ENCODE measurements at places on chromosomes 1 and 21.

GRCh38 chr21:41562101-41563000 lies 54.4 kb upstream of the TMPRSS2 start:
- no peak for DNase-seq

DNA sequence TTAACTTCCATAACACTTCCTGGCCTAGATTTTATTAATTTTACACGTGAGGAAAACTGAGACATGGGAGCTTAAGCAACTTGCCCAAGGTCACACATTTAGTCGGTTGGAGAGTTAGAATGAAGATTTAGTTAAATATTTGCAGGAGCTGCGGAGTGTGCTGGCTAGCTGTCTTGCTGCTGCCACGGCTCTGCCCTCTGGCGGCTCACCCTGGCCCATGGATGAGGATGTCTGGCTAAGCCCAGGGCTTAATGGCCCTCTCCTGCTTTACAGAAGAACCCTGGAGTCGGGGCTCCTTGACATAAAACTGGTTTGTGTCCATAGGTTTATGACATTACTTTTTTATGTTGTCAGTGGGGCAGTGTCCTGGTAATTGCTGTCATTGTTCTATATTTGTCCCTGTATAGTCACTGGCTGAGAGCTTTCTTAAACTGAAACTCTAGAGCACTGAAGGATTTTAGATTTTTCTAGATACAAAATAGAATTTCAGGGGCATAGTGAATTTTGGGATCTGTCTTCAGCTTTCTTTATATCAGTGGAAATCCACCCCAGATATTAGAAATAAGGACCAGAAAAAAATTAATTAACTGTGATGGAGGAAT lies 88.9 kb upstream of the WLS start:
- DNase-seq = no peak

DNA sequence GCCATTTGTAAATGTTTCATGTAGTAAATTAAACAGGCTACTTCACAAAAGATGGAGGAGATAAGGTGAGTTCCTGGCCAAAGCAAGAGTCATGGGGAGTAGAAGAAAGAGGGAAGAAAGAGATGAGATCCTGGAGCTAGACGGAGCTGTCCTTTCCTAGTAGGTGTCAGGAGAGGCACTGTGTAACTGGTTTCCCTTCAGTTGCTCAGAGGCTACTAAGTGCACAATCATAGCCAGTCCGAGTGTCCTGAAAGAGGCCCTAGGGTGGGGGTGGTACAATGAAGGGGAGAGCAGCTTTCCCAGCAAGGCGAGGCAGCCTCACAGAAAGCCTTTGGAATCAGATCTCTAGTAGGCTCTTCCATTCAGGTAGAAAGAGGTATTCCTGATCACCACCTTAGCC lies 390.9 kb downstream of the KCNH1 start:
- no peak for DNase-seq

- no peak for DNase-seq
These were observed 169.1 kb downstream of the ZC3H11B start for GRCh38 chr1:219443763-219444162.

- no peak for DNase-seq
These were observed 29.1 kb downstream of the ZBTB17 start for GRCh38 chr1:15946571-15947381.

- DNase-seq = no peak
These were observed 21.9 kb upstream of the LBR start for GRCh38 chr1:225449774-225450173.

DNA sequence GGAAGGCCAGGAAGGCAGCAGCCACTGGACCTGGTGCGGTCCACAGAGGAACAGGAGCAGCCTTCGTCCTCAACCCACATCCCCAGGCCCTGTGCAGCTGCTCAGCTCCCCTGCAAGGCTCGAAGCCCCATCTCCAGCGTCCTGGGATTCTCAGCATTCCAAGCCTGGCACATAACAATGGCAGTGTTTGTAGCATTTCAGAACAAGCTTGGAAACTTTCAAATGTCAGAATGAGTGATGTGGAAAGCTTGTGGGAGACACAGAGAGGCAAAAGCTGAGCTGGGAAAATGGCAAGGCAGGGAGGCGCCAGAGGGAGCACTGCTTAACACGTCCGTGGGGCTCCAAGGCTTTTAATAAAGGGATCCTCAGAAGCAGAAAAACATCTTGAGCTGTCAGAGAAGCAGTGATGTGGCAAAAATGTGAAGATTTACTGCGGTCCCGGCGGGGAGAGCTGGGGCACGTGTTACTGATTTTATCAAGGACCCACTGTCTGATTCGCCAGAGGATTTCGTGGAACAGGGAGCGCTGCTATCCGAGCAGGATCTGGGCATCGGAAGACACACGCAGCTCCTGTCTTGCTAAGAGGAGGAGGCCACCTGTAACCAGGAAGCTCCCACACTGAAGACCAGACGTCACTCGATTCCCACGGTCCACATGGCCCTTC lies 38.1 kb downstream of the TOMM20 start:
- no peak for DNase-seq

DNA sequence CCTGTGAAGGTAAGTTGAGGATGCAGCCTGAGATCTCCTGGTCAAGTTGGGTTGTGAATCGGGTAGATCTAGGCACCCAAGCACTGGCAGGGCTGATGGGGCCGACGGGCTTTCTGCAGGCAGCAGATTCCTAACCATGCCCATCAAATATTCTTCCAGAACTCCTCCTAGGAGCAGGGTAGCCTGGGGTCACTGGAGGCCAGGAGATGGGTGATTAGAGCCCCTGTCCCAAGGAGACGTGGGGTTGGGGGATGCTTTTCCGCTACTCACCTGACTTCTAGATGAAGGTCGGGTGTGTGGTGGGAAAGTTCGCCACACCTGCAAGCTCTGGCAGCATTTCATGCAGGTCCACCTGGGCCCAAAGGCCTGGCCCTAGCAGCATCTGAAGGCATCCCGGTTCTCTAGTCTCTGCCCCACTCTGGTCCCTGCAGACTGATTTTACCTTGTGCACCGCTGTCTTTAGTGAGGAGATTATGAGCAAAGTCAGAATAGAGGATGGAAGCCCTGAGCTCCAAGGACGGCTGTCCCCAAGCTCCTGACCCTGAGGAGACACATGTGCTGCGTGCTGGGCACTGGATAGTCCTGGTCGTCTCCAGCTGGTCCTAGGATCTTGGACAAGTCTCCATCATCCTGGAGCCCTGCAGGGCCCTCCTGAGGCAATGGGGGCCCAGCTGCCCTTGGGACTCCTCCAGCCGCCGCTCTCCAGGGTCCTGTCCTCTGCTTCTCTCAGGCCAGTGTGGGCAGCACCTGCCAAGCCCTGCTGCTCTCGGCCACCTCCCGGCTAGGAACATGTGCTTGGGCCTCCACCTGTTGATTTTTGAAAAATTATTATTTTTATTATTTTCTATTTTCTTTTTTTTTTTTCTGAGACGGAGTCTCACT lies 21.8 kb upstream of the C2CD2 start:
- DNase-seq = no peak

GRCh38 chr1:246573491-246573890 lies 7.2 kb downstream of the CNST start:
- no peak for DNase-seq

- DNase-seq = no peak
These were observed 7.2 kb downstream of the TRIT1 start for GRCh38 chr1:39876144-39876543.

DNA sequence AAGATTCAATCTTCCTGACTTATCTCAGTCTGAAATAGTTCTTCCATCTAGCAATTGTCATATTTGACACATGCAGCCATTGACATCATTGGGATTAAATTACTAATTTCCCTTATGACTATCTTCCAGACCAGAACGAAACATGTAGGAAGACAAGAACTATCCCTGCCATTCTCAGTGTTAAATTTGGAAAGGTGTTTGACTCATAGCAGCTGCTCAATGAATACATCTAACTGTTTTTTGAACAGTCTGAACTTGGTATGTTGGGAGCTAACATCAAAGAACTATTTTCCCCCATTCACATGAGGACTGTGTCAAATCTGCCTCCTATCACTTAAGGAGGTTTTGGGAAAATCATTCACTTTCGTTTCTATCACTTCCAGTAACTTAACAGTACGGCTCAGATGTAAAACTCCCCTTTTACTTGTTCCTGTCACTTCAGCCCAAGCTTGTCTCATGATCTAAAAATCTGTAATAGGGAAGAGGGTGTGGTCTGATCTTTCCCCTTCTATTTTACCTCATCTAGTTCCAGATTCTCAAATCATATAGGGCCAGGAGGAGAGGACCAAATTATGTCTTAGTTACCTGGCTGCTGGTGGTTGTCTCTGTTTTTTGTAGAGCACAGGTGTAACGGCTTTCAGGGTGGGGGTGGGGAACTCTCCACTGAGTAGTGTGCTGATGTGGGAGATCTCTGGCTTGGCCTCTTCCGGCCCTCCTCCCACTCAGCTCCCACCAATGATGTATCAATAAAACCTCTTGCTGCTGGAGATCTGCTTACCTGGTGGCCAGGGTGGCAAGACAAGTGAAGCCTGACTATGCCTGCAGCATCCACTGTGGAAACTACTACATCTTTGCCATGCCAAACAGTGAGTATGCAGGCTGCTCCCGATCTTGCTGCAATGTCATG lies 26.2 kb upstream of the SLAMF1 start:
- no peak for DNase-seq

GRCh38 chr1:12275370-12275769 lies 45.5 kb downstream of the VPS13D start:
- DNase-seq = no peak

DNA sequence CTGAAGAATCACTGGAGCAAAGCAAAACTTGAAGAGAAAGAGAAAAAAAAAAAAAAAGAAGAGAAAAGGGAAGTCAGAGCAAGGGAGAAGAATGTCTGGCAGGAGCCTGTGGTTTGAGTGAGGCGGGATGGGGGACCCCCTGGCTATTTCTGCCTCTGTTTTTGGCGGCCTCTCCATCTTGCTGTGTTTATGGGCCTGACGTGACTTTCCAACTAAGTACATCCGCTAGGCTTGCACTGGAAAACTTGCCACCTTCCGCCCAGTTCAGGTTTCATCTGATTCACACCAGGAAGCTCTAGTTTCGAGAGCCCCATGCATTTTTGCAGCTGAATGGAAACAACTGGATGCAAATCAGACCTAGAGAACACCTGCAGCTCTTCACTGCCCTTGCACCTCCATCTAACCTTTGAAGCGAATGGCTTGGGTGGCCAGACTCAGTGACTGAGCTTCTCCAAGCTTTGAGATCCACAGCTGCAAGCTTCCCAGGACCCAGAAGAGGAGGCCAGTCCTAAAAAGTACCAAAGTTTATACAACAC lies 28.0 kb downstream of the TBX15 start:
- DNase-seq = no peak

Measured in epithelial cell of proximal tubule (primary cell).